NCI-H1436 treated with DMSO at 0.1 percent for 48 hours (cell line): ENCODE measurements at places on chromosomes 4 and X.

GRCh38 chr4:91092398-91092980 lies 965.3 kb downstream of the CCSER1 start:
- no peak for DNase-seq

DNA sequence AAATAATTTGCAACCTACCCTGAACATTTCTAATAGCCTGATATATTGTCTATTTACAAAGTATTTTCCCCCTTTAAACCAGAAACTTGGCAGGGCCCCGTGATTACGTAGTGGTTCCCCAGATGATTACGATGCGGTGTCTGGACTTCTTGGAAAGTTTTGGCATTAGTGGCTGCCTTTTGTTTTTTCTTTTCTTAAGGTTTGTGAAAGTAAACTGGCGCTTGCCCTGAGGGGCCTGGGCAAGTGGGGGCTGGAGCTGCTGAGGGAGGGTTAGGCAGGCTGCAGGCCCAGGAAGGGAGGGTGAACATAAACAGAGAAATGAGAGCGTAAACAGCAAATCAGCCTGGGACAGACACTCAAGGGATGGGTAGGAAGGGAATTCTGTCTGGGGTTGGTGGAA lies 123.6 kb upstream of the MSX1 start:
- DNase-seq: no peak

- no peak for DNase-seq
These were observed 168.7 kb downstream of the STK32B start for GRCh38 chr4:5220028-5220427.

GRCh38 chr4:145199051-145199716 lies 18.8 kb upstream of the OTUD4 start:
- no peak for DNase-seq

DNA sequence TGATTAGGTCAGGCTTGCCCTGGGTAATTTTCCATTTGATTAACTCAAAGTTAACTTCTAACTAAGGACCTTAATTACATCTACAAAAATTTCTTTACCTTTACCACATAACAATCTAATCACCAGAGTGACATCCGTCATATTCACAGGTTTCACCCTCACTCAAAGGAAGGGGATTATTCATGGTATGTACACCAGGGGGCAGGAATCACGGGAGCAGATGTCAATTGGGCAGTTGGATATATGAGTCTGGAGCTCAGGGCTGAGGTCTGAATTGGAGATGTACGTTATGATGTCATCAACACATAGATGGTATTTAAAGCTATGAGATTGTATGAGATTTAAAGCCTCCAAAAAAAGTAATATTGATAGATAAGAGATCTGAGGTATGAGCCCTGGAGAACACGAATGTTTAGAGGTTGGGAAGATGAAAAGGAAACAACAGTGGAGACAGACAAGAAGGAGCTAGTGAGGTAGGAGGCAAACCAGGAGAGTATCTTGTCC lies 52.9 kb downstream of the PGRMC1 start:
- DNase-seq: no peak

- no peak for DNase-seq
These were observed 395.5 kb upstream of the BOD1L1 start for GRCh38 chr4:14023036-14023435.

DNA sequence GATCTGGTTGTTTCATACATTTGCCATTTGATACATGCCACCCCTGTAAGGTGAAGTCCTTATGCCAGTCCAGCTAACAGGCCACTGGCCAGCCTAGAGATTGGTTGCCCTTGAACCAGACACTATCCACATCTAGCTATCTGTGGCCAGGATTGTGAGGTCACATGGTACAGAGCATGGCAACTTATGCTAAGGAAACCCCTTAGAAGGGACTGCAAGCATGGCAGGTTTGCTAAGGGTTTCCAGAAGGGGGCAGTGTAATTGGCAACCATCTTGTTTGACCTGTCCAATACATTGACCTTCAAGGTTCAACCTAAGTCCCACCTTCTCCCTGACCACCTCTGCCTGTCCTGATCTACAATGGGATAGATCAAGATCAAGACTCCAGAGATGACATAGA lies 47.5 kb downstream of the SMC1A start:
- DNase-seq: no peak

GRCh38 chrX:38806875-38807621 lies 5.8 kb downstream of the MID1IP1 start:
- no peak for DNase-seq

DNA sequence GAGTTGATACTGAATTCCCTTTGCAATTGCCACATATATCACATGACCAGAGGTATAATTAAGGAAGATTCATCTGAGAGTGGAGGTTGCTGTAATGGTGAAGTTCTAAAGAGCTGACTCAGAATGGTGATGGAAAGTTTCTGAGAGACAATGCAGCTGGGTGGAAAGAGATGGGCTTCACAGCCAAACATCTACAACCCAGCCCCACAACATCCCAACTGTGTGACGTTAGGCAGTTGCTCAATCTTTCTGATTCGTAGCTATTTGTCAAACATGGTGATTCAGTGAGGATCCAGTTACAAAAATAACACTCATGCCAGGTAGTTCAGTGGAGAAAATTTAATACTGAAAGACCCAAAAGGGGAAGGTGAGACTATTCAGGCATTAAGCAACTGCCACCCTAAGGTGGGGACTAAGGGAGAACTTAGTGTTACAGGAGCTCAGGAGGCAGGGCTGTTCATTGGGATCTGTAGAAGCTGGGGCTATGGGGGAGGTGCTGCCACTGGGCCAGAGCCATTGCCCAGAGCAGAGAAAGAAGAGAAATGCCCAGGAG lies 6.9 kb upstream of the AFF1 start:
- DNase-seq: no peak

DNA sequence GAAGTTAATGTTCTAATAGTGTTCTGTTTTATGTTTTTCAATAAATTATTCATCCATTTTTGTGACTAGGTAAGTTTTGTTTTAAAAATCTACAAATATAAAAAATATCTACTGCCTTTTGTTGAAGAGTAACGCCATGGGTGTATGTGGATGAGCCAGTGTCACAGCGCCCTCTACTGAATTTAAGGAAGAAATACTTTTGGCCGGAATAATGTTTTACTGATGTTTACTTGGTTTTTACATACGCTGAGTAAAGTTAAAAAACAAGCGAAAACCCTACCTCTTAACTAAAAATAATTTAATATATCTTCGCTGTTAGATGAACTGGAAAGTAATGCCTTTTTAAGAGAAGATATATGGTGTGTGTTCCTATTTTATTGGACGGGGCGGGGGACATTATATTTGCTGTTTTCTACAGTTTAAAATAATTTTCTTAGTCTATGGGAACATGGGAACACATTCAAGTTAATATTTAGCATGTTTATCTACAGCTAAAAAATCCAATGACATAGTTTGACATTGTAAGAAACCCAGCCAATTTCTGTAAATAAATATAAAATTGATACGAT lies 86.1 kb downstream of the CPE start:
- no peak for DNase-seq

DNA sequence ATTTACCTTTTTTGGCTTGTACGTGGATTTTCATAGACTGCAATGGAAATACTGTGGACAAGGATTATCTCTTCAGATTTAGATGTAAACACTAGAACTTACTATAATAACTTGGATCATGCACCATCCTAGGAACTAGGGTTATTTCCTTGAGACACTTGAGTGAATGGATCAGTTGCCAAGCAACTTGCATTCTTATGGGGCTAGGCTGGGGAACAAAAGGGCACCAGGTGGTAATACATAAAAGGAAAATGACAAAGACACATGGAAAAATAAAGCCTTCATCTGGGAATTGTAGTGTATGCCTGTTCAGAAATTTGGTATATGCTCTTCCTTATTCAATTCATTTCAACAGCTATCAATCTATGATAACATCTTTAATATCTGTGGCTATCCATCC lies 247.1 kb downstream of the SPRY1 start:
- DNase-seq: no peak

- DNase-seq: no peak
These were observed 183.0 kb downstream of the GBA3 start for GRCh38 chr4:22875587-22876257.

GRCh38 chr4:31190671-31191070 lies 470.5 kb downstream of the PCDH7 start:
- no peak for DNase-seq
